Activated CD8-positive, alpha-beta memory T cell treated with anti-CD3 and anti-CD28 coated beads, Interleukin-2, amount 50 U/mL, for 4 hours (primary cell): ENCODE measurements at places on chromosomes 4 and X.

- DNase-seq: no peak
These were observed 1.5 kb upstream of the IL21 start for GRCh38 chr4:122622400-122622799.

DNA sequence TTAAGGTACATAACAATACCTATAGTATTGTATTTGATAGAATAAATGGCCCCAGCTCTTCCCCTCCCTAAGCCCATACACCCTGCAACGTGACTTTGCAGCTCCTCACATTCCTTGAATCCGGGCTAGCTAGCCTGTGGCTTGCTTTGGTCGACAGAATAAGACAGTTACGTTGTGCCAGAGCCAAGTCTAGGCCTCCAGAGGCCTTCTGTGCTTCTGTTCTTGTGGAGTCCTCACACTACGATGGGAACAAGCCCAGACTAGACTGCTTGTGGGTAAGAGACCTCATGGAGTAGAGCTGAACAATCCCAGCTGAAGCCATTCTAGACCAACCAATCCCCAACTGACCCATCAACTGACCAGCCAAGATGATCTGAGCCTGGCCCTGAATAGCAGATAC is 102.4 kb upstream of the PLAC1 start:
- no peak for DNase-seq

DNA sequence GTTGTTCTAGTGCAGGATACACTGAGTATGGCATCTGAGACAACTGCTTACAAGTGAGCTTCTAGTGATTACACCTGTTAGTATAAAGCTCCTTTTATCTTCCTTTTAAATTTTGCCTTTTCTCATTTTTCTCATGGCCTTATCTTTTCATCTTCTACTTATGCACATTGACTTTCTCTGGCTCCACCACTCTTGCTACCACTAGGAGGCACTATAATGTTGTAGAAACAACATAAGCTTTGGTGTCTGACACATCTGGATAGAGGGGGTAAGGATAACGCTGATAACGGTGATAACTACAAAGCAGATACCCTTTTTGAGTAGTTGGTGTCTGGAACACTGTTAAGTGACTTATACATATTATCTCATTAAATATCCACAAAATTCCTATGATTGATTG is 187.4 kb upstream of the TEX13C start:
- DNase-seq: no peak

DNA sequence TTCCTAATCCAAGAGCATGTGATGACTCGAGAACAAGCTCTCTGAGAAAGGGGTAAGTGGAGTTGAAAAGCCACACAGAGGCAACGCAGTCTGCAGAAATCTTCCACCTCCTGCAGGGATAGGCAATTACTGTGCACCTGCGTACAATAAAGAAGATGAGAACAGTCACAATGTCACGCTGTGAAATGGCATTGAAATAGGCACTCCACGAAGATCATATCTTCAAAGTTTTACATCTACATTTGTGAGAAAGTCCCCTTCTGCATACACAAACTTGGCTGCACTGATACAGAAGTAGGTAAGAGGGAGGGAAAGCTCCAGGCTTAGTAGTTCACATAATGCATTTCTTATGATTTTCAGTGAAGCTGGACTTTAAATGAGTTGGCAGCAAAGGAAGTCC is 27.1 kb downstream of the DDX60L start:
- DNase-seq: no peak

DNA sequence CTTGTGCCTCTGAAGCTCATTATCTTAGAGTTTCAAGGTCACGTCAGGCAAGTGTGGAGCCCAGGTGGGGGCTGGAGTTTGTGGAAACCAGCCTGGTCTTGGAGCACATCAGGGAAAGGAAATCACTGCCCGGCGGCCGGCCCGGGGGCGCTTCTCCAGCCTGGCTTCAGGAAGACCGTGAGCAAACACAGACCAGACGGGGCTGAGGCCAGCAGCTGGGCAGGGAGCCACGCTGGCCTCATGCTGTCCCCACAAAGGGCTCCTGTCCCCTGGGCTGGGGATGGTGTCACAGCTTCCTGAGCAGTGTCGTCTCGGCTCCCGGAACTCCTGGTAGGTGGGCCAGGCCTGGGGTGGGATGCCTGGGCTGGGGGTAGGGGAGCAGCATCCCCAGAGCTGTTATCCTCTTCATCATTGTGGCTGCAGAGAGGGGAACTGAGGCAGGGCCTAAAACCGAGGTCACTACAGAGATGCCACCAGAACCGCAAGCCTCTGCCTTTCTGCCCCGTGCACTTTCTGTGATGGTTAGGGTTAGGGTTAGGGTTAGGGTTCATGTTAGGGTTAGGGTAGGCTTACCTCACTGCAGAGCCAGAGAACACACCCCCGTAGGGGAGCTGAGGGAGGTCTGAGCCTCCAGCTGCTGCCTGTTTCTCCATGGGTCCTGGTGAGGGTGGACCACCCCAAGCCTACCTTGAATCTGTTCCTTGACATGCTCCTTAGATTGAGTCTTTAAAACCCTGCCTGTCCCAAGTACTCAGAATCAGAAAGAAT is 77.5 kb downstream of the HTRA3 start:
- DNase-seq: no peak

DNA sequence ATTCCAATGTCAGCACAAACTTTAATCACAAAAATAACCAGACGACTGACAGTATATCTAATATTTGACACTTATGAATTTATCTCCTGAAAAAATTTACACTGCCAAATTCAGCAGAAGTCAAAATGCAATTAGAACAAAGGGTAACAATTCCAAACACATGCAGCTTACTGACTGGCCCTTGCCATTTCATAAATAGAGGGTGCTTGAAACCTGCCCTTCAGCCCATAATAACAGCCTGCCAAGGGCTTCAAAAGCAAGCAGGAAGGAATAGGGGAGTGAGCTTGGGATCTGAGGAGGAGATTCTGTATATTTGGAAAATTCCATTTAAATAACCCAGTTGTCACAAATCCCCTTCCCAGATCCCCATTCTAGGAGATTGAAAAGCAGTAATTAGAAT is 66.1 kb upstream of the IQCM start:
- no peak for DNase-seq

- no peak for DNase-seq
These were observed 90.9 kb downstream of the EFNB1 start for GRCh38 chrX:68919707-68920106.

- DNase-seq: no peak
These were observed 135.1 kb upstream of the ATP6AP2 start for GRCh38 chrX:40445691-40446090.

GRCh38 chr4:41285202-41285863 is 28.6 kb downstream of the UCHL1 start:
- no peak for DNase-seq
